Testis (tissue), 5 donors: ENCODE measurements at places on chromosomes 7 and 10. TPM values are rescaled to one million over a fixed set of nuclear protein-coding genes. Genes with fewer than 3 reads are reported as not detected.

The TFEC gene
- 4.1 TPM for total RNA-seq

The RASA4B gene
- 15.7 TPM for total RNA-seq

The NANOS1 gene
- total RNA-seq, result 4.4 TPM

The OPTN gene
- total RNA-seq, result 109 TPM

The PAX4 gene
- total RNA-seq, result 0.50 TPM

The FAM25G gene
- total RNA-seq, result 3.9 TPM

The ZNF438 gene
- 15.3 TPM for total RNA-seq

The KIAA1549 gene
- total RNA-seq, result 7.4 TPM

The FAM25A gene
- total RNA-seq, result not detected

The PURB gene
- total RNA-seq, result 22.4 TPM

The FAM25C gene
- not detected for total RNA-seq

The ECHDC3 gene
- total RNA-seq, result 61.7 TPM

The EGR2 gene
- total RNA-seq, result 6.8 TPM

The ENTPD1 gene
- 11.3 TPM for total RNA-seq
